ENCODE measurements at places on chromosomes 5 and 9.

DNA sequence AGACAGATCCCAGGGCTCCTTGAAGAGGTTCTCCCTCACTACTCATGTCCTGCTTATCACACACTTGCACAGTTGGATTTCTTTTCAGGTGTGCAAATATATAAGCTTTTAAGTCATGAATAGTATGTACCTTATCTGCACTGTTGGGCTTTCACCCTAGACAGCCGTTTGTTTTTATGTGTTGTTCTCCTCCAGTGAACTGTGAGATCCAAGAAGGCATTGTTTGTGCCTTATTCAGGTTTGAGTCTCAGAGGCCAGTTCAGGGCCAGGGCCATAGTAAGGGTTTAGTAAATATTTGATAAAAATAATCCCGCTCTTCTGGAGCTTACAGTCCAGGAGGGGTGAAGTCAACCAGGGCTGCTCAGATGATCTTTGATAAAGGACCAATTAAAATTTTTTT is 480.0 kb downstream of the TMEM38B start:
- no peak for DNase-seq

DNA sequence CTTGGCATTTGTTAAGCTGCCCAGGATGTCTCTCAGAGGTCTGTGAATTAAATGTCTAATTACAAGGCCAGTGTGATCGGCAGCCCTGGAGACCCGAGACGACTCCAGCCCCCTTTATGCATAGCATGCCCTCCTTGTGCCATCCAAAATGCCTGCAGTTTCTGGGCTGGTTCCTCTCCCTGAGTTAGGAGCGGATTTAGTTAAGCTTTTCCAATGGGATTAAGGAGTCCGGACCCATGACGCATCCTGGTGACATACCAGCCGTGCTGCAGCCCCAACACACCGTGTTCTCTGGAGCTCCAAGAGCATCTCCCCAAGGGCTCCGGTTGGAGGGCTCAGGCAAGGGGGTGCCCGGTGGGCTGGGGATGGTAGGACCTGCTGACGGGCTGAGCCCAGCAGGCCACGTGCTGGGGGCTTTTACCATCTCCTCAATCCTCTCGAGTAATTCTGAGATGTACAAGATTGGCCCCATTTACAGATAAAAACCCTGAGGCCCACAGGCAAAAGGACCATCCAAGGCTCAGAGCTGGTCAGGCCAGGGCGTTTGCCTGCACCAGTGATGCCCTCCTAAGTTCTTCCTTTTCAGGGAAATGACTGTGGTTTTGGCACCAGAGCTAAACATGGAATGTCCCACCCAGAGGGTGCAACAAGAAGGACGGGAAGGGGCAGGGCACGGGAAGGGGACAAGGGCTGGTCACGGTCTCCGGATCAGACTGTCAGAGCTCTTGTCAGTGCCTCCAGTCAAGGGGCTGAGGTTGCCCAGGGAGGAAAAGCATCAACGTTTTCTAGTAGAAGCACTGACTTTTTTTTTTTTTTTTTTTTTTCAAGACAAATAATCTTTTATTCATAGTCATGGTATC is 82.6 kb upstream of the PHYKPL start:
- DNase-seq, result no peak

GRCh38 chr9:77811832-77812231 is 163.7 kb upstream of the GNA14 start:
- no peak for DNase-seq

DNA sequence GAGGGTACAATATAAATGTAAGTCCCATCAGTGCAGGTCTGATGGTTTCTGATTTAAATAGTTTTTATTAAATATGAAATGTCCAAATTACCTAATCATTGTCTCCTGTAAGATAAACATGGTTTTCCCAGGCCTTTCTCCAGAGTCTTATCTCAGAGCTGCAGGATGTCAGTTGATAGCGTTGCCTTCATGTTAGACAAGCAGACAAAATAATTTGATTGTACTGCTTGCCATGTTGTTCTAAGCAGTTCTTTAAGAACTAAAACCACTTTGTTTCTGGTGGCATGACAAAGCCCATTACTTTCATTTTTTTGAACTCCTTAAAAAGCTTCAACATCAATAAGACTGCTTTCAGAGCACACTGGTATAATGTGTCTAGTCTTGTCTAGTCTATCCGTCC is 1073.5 kb downstream of the MAT2B start:
- DNase-seq, result no peak

DNA sequence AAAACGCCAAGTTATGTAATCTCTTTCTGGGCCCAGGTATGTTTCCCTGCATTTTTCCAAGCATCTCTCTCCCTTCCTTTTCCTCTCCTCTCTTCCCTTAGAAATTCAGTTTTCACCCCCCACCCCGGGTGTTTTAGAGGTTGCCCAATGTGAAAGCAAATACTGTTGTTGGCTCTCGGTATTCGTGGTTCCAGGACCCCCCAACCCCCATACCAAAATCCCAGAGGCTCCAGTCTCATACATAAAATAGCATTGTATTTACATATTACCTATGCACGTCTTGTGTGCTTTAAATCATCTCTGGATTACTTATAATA is 48.8 kb downstream of the ACER2 start:
- DNase-seq, result no peak

DNA sequence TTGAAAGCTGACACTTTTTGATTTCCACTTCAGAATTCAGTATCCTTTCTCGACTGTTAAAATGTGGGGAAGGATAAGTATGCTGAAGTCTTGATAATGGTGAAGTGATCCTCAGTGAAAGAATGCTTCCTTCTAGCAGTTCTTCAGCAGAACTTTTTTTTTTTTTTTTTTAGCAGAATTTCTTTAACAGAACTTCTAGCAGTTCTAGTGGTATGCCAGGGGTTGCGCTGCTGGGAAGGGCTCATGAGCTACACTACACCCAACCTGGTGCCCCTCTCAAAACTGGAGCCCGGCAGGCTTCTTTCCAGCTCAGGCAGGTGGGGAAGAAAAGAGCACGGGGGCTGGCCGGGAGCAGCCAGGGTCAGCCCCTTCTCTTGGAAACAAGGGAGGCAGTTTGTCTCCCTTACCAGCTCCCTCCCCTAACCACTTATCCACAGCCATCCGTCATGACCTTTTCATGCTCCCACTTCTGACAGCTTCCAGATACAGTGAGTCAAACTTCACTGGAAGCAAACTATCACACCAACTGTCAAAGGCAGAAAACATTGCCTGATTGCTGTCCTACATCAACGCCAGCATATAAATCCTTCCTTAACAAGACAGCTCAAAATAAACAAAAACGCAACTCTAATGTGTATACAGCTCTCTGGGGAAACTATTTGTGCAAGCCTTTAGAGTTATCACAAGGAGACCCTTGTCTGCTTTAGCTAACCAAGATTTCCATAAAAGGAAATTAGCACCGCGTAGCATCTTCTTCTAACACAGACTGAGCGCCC is 211.5 kb downstream of the GAPVD1 start:
- no peak for DNase-seq

GRCh38 chr5:41918105-41918504 is 7.0 kb upstream of the FBXO4 start:
- DNase-seq, result no peak

- no peak for DNase-seq
Measured at GRCh38 chr9:20722221-20722620, 38.2 kb downstream of the FOCAD start.

DNA sequence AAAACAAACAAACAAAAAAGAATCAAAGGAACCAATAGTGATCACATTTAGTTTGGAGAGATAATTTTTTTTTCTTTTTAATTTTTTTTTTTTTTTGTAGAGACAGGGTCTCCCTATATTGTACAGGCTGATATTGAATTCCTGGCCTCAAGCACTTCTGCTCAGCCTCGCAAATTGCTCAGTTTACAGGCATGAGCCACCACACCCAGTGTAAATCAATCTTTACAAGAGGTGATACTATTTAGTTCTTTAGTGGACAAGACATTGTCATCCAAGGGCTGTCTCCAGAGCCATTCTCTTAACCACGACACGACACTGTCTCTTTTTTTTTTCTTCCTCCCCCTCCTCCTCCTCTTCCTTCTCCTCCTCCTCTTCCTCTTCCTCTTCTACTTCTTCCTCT is 29.6 kb downstream of the ERAP2 start:
- DNase-seq, result no peak

GRCh38 chr5:111972548-111972947 is 215.6 kb upstream of the NREP start:
- no peak for DNase-seq

GRCh38 chr9:95024097-95024671 is 293.3 kb downstream of the FANCC start:
- no peak for DNase-seq

DNA sequence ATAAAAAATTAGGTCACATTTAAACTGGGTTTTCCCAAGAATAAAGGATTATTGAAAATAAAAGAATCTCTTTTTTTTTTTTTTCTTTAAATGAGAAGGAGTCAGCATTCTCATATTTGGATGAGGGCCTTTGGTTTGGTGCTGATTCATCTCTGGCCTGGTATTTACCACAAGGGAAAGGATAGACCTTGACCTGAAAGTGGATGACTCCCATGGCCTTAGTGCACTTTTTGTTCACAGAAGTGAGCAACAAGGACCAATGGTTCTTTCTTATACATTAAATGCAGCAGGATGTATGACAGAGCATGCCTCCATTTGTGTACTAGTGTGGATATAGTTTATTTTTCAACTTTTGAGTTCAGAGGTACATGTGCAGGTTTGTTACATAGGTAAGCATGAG is 6.9 kb downstream of the YTHDC2 start:
- peak; percentile 30 for DNase-seq

- DNase-seq, result no peak
Measured at GRCh38 chr5:172943283-172943841, 15.9 kb upstream of the RPL26L1 start.

GRCh38 chr5:132257131-132258101 is at the start of gene PDLIM4:
TSS of gene PDLIM4 (plus strand) at chr5:132257696. CDS start at chr5:132257735, 39 bp downstream.
- no peak for DNase-seq

- DNase-seq, result no peak
Measured at GRCh38 chr9:81637276-81637675, 52.1 kb downstream of the TLE1 start.

DNA sequence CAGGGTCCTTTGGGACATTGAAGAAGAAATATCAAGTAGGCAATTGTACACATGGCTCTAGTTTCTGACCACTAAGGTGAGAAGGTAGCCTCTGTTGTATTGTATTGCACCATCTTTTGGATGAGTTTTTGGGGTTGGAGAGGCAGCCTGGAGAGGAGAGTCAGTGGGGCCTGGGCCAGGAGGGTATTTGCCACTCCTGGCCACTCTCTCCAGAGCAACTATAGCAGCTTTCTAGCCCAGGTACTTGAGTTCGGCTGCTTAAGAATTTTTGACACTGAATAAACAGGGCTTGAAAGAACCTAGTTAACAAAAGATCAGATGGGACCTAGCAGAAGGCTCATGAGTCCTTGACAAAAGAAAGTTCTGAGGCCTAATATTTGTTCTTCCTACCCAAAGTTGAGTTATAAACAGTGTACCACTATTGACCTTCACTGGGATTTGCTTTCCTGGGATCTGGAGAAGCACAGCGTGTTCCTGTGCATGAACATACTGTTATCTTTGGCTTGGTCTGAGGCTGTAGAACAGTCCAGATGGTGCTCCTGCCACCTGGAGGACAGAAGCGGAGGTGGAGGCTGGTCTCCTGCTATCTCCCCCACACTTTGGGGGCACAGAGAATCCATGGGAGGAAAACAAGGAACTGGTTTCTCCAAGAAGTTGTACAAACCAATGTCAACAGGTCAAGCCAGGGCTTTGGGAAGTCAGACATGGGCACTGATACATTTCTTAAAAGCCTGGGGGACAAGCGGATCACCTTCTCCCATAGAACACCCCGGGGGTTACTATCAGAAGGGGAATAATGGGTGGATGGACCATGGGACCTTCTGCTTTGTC is 110.4 kb upstream of the LIFR start:
- no peak for DNase-seq

GRCh38 chr5:112125903-112126302 is 293.2 kb downstream of the EPB41L4A start:
- DNase-seq, result no peak

GRCh38 chr5:137442660-137443059 is 56.5 kb downstream of the SPOCK1 start:
- no peak for DNase-seq

DNA sequence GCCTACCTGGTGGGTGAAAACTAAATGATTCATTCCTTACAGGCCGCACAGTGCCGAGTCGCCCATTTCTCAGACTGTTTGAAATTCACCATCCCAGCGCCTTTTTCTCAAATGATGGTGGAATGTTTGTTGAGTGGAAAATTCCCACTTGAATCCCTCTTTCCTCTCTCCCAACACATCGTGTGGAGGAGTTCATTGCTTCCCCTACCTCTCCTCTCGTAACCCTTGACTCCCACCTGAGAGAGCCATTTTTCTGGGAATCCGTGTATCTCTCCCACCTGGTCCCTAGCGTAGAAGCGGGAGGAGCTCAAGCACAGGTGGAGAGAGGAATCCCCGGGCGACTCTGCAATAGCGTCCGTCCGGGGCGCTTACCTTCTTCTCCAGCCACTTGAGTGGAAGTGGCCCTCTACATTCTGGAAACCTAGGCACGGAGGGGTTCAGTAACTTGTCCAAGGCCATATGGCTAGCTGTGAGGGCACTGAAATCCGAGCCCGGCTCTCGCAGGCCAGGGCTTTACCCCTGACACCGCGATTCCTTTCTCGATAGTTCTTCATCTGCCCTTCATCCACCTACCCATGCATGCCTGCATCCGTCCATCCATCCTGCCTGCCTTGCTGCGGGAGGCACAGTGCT is 683 bp downstream of the OSMR start:
- no peak for DNase-seq

GRCh38 chr9:130846487-130847305 is 11.6 kb downstream of the ABL1 start:
- DNase-seq, result no peak

- no peak for DNase-seq
Measured at GRCh38 chr5:63439537-63439936, 522.7 kb downstream of the HTR1A start.
